ENCODE measurements at places on chromosomes 16 and 17. TPM values are rescaled to one million over a fixed set of nuclear protein-coding genes. Genes with fewer than 3 reads are reported as not detected.
A peak's percentile ranks its signal among the peaks of the same experiment; 100 is the strongest.

The CD300LB gene
- total RNA-seq, result not detected

The PIRT gene
- total RNA-seq, result not detected

The CD300H gene
- total RNA-seq, result not detected

The ST6GALNAC1 gene
- total RNA-seq, result 20.5 TPM

The KRTAP2-1 gene
- not detected for total RNA-seq

The KLHL10 gene
- not detected for total RNA-seq

DNA sequence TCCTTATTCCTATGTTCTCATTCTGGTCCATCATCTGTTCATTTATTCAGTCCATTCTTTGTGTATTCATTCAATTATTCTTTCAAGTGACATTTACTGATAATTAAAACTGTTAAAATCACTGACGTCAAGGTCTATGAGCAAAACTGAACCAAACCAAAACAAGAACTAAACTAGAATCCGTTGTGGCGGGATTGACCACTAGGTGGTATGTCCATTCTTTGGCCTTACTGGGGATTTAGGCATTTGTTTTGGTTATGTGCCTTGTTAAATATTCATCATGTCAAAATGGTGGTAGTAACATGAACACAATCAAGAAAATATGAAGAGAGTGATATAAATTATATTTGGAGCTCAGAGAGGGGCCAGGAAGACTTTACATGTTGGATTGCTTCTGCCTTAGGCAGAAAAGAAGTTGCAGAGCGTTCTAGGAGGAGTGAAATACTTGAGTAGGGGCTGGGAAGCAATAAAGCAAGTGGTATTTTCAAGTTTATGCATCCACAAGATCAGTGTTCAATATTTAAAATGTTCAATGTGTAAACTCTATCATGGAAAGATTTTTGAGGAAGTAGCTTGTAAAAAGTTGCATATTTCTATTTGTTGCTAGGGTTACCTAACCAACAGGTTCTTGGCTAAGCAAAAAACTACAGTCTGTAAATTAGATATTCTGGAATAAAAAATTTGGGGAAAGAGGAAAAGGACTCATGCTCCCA is 129.0 kb downstream of the CDH13 start:
- H3K4me3 ChIP-seq, result no peak overlapping the region
- no peaks in the 10 kb centered on the region for H3K36me3 ChIP-seq
- no peaks in the 10 kb centered on the region for H3K4me1 ChIP-seq
- no peaks in the 10 kb centered on the region for H3K27me3 ChIP-seq
- H3K27ac ChIP-seq, result no peak overlapping the region

DNA sequence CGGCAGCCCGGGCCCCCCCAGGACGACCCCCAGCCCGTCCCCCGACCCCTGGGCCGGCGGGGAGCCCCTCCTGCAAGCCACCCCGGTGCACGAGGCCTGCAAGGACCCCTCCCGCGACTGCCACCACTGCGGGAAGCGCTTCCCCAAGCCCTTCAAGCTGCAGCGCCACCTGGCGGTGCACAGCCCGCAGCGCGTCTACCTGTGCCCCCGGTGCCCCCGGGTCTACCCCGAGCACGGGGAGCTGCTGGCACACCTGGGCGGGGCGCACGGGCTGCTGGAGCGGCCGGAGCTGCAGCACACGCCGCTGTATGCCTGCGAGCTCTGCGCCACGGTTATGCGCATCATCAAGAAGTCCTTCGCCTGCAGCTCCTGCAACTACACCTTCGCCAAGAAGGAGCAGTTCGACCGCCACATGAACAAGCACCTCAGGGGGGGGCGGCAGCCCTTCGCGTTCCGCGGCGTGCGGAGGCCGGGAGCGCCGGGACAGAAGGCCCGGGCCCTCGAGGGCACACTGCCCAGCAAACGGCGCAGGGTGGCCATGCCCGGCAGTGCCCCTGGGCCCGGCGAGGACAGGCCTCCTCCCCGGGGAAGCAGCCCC is 15.6 kb upstream of the ZFPM1 start:
- no peaks in the 10 kb centered on the region for H3K36me3 ChIP-seq
- no peaks in the 10 kb centered on the region for H3K4me1 ChIP-seq
- DNase-seq, result peak; percentile 49
- no peak overlapping the region for H3K27ac ChIP-seq

DNA sequence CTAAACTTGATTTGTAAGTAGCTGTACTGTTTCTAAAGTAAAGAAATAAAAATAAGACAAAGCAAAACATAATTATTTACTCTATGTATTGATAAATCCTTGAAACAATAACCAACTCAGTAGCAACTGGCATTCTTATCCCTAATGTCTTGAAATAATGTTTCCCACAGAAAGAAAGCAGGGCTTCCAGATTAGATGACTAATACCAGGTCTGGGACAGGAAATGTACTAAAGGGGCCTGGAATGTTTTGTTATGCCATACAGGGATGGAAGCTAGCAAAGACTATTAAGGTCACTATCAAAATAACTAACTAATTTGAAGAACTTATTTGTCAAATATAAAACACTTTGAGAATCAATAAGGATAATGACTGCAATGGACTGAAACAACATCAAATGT is 82.1 kb downstream of the CFDP1 start:
- no peaks in the 10 kb centered on the region for H3K4me1 ChIP-seq
- no peak overlapping the region for H3K4me3 ChIP-seq
- H3K36me3 ChIP-seq, result peaks cover 7% of the 10 kb centered on the region
- H3K27ac ChIP-seq, result no peak overlapping the region
- H3K27me3 ChIP-seq, result no peaks in the 10 kb centered on the region

DNA sequence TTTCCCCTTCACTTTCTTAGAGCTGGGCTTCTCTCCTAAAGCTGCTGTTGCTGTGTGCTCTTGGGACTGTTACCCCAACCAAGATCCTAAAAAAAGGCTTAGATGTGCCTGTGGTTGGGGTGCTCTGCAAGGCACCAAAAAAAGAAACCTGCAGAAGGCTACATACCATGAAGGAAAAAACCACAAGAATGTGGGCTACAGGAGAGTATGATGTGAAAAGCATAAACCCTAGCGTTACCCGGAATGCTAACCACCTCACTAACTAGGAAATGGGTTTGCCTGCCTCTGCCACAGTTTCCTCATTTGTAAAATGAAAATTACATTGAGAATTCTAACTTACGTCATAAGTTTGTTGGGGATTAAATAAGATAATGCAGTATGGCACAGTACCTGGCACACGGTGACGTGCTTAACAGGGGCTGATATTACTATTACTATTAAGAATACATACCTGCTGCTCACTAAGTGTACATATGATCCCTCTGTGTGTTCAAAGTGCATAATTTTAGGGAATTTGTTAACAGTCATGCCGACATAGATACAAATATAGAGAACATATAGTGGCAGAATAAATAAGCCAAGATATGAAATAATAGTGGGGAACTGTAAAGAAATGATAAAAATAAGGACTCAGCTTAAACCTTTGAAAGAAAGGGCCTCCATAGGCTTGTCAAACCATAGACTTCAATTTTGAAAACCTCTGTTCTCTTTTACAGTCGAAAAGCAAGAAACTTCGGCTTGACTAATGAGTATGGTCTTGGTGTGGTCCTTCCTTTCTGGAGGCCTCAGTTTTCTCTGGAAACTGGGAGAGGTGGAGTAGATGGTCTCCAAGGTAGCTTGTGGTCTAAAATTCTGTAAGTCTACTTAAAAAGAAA is 177.8 kb upstream of the TBX2 start:
- peak overlapping the region; percentile 61 for H3K27ac ChIP-seq
- H3K4me3 ChIP-seq, result no peak overlapping the region
- no peak for DNase-seq
- H3K4me1 ChIP-seq, result peaks cover 21% of the 10 kb centered on the region

DNA sequence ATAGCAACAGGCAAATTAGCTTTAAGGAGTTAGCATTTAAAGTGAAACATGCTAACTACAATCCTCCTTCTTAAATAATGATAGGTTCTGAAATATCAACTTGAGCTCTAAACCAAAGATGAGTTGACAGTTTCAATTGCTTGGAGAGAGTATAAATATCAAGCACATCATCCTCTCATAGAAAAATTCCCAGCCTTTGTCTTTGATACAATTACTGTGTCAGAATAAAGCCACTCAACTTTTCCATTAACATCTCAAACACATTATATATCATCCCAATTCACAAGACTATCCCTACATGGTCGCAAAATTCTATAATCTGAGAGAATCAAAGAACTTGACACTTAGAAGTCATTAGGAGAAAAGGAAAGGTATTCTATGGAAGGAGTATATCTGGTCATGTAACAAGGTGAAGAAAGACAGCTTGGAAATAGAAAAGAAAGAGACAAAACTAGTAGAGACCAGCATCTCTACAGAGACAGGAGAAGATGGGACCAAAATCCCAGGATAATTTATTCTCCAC is 189.8 kb downstream of the CEP112 start:
- H3K4me1 ChIP-seq, result no peaks in the 10 kb centered on the region
- no peak overlapping the region for H3K27ac ChIP-seq
- no peak overlapping the region for H3K4me3 ChIP-seq
- peaks cover 5% of the 10 kb centered on the region for H3K27me3 ChIP-seq
- DNase-seq, result no peak

DNA sequence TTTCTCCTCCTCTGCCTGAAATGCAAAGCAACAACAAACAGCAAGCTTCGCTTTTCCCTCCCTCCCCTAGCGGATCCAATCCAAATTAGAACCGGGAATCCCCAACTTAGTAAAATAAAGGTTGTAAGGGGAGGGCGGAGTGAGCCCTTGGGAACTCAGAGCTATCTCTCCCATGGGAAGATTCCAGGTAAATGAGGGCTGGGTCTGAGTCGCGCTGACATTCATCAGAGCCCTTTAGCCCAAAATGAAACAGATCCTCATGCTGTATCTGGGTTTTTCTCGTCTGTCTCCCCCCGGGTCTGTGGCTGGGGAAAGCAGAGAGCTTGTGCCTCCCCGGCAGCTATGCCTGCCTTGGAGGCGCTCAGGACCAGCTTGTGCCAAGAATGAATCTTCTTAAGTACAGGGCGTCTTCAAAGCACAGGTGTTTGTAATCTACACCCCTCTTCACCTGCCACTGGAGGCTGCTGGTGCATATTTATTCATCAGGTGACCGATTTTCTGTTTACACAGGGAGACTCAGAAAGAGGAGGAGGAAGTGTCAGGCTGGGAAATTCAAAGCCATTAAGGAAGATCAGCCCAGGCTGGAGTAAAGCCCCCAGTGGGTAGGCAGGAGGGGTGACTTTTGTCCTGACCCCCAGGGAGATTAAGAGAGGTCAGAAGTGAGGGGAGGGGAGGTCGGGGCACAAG is 55.0 kb upstream of the GSE1 start:
- peaks cover 6% of the 10 kb centered on the region for H3K4me1 ChIP-seq
- H3K36me3 ChIP-seq, result no peaks in the 10 kb centered on the region

DNA sequence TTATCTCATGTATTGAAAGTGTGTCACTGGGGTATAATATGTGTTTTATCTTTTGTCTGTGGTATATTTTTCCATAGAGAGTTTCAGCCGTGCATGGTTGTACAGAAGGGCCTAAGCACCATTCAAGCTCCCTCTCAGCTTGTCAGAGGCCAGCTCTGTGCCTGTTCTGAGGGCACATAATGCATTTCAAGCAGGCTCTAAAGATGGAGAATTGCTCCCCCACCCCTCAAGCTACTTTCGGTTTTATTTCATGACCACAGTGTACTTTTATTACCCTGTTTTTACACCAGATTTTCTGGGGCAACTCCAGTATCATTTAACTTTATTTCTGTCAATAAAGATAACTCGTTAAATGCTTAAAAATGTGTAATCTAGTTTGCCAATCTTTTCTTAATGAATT is 131.7 kb downstream of the SHISA6 start:
- no peak overlapping the region for H3K27ac ChIP-seq
- no peaks in the 10 kb centered on the region for H3K4me1 ChIP-seq
- H3K4me3 ChIP-seq, result no peak overlapping the region
- DNase-seq, result no peak

DNA sequence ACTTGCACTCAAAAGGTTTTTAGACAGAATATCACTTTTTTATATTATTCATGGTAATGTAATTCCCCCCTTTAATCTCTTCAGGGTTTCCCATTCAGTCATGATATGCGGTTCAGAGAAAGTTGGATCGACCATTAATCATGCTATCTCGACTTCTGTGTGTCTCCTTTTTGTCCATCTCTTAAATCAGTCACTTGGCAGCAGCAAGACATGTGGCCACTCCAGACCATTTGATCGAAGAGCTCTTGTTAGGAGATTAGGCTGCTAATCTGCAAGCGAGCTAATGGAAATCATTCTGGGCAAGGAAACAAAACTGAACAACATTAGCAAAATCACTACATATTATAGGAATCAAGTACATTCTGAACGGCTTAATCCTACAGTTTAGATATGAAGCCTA is 449.9 kb downstream of the WWOX start:
- no peaks in the 10 kb centered on the region for H3K4me1 ChIP-seq
- no peaks in the 10 kb centered on the region for H3K27me3 ChIP-seq
- H3K4me3 ChIP-seq, result no peak overlapping the region
- no peak for DNase-seq
- no peak overlapping the region for H3K27ac ChIP-seq
- H3K36me3 ChIP-seq, result no peaks in the 10 kb centered on the region

DNA sequence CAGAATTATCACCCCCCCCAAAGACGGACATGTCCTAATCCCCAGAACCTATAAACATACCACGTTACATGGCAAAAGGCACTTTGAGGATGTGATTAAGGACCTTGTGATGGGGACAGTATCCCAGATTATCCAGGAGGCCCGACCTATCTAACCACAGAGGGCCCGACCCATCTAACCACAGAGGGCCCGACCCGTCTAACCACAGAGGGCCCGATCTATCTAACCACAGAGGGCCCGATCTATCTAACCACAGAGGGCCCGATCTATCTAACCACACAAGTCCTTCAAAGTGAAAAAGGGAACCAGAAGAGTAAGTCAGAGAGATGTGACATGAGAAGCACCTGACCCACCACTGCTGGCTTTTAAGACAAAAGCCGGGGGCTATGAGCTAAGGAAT is 56.8 kb downstream of the ANKFY1 start:
- no peaks in the 10 kb centered on the region for H3K27me3 ChIP-seq
- no peak overlapping the region for H3K27ac ChIP-seq
- peaks cover 8% of the 10 kb centered on the region for H3K36me3 ChIP-seq
- H3K4me3 ChIP-seq, result no peak overlapping the region
- DNase-seq, result no peak

DNA sequence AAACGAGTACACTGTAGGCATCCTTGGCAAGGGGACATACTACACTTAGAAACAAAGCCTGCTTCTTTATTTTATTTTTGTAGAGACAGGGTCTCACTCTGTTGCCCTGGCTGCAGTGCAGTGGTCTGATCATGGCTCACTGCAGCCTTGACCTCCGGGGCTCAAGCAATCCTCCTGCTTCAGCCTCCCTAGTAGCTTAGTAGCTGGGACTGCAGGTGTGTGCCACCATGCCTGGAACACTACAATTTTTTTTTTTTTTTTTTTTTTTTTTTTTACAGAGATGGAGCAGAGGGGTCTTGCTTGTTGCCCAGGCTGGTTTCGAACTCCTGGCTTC is 78.2 kb downstream of the WIPI1 start:
- DNase-seq, result no peak
- H3K27me3 ChIP-seq, result no peaks in the 10 kb centered on the region
- H3K27ac ChIP-seq, result no peak overlapping the region
- no peaks in the 10 kb centered on the region for H3K36me3 ChIP-seq
- H3K4me1 ChIP-seq, result peaks cover 10% of the 10 kb centered on the region
- no peak overlapping the region for H3K4me3 ChIP-seq

GRCh38 chr16:68088130-68088972 is 3.2 kb downstream of the NFATC3 start:
- DNase-seq, result no peak
- H3K27me3 ChIP-seq, result no peaks in the 10 kb centered on the region
- peak overlapping the region; percentile 90 for H3K4me3 ChIP-seq
- H3K4me1 ChIP-seq, result peaks cover 45% of the 10 kb centered on the region
- H3K36me3 ChIP-seq, result no peaks in the 10 kb centered on the region

- H3K36me3 ChIP-seq, result peaks cover 10% of the 10 kb centered on the region
- no peaks in the 10 kb centered on the region for H3K27me3 ChIP-seq
- H3K27ac ChIP-seq, result no peak overlapping the region
- H3K4me1 ChIP-seq, result no peaks in the 10 kb centered on the region
- no peak for DNase-seq
- H3K4me3 ChIP-seq, result no peak overlapping the region
Observed at GRCh38 chr16:67146523-67147357, 4.1 kb downstream of the B3GNT9 start.
